Activated naive CD4-positive, alpha-beta T cell (primary cell): ENCODE measurements at places on chromosomes 5 and 9.

- no peak for DNase-seq
Measured at GRCh38 chr5:367358-368130, 46.0 kb downstream of the AHRR start.

- DNase-seq: no peak
Measured at GRCh38 chr5:69084195-69084594, 9.6 kb upstream of the SLC30A5 start.

GRCh38 chr9:17802249-17802857 is 223.5 kb downstream of the SH3GL2 start:
- no peak for DNase-seq

DNA sequence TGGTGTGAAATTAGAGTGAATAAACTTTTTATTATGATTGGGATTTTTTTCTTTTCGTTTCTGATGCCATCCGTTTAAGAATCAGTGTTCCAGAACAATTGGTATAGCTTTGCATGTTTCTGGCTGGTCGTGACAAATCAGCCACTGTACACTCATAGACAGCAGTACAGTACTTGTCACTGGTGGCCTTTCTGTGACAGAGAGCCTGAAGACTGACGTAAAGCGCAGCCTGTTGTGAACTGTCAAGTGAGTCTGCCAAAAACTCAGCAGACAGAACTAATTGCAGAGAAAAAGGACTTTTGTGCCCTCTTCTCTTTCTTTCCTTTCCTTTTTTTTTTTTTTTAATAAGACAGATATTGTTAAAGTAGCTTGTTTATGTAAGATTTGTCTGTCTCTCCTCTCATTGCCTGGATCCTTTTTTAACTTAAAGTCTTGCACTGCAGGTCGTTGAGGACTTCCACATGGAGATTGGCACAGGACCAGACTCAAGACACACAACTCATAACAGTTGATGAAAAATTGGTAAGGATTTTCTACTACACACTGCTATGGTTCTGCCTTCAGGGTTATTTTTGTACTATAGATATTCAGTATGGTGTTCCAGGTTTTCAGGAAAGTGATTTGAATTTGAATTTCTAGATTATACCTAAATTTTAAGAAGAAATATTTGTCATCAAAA is 42.7 kb downstream of the NDUFS4 start:
- no peak for DNase-seq

DNA sequence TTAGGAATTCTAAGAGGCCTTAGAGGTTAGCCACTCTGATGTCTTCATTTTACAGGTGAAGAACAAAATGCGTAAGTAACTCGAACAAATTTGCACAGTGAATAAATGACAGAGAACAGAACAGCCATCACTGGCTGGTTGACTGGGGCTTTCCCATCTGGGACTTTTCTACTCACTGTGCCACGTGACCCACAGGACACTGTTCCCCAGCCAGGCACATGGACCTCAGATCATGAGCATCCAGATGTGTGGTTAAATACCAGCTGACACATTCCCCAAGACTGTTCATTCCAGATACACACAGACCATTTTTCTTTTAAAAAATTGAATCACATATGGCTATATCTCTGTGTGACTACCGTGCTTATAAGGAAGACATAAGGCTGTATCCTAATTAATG is 25.8 kb upstream of the MED10 start:
- no peak for DNase-seq

DNA sequence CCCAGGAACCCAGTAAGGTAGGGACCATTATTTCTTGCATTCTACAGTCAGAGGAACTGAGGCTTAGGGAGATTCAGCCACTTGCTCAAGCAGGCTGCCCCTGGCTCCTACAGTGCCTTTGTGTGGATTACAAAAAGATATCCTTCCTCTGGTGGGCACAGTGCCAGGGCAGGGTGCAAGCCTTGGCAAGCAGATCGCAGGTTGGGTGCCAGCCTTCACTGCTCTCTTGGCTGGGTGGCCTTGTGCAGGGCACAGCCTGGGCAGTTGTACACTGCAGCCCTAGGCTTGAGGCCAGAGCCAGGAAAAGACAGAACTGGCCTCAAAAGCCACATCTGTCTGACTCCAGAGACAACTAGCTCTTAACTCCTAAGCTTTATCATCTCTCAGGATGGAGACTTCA is 15.0 kb downstream of the DOCK2 start:
- DNase-seq: no peak

DNA sequence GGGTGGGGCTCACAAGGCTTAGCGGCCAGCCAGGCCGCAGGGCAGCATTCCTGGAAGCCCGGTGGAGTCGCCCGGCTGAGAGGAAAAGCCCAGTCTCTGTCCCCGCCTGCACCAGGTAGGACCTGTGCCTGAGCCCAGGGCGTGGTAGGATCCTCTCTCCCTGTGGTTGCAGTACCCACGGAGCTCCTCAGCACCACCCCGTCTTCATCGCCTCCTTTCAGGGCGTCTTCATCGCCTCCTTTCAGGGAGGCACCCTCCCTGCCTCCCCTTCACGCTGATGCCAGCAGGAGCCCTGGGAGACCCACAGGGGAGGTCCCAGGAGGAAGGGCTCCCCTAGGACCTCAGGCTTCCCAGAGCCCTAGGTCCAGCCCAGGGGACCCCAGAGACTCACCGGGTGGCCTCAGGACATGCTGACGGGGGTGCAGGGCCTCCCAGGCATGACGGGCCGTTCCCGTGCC is 53.3 kb upstream of the NOTCH1 start:
- DNase-seq: no peak

- no peak for DNase-seq
Measured at GRCh38 chr9:82208741-82209450, 220.3 kb downstream of the SPATA31D1 start.

- DNase-seq: no peak
Measured at GRCh38 chr5:98779264-98779877, 5.9 kb downstream of the RGMB start.

- DNase-seq: no peak
Measured at GRCh38 chr9:129109537-129109903, 1.1 kb downstream of the CRAT start.

- no peak for DNase-seq
Measured at GRCh38 chr5:167653645-167654106, 637.8 kb upstream of the WWC1 start.

GRCh38 chr9:130073373-130073772 is 19.7 kb downstream of the GPR107 start:
- no peak for DNase-seq

GRCh38 chr9:121682201-121682600 is 30.8 kb downstream of the DAB2IP start:
- DNase-seq: no peak

DNA sequence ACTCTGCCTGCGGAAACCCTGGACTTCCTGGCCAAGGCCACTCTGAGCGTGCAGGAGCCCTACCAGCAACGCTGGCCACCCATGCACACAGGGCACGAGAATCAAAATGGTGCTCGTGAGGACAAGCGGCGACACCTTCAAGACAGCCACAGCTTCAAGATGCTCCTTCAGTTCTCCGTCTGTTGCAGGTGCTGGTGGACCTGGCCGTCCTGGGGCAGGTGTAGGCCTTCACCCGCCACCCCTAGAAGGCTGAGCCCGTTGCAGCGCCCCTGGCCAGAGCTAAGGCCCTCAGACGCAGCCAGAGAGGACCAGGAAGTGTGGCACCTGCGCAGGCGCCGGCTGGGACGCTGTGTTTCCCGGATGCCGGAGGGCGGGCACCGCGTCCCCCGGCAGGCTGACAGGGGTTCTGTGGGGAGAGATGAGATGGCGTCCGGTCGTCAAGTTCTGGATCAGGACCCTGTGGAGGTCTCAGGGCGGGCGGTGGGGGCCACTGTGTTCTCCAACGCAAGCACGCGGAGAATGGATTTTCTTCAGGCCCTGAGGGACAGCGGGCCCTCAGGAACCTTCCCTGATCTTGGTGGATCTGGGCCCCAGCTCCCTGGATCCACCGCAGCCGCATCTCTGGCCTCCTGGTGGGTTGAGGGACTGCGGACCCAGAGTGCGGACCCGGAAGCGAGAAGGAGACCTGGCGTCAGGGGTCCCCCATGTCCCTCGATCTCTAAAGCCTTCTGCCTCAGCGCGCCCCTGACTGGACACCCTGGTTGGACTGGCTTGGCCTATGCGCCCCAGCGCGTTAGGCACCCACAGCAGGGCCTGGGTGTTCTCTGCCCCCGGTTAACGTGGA is 1770.8 kb upstream of the CDH9 start:
- no peak for DNase-seq
